Adipocyte (in vitro differentiated cells): ENCODE measurements at places on chromosomes 7 and 10.

- no peak for DNase-seq
These were observed 38.0 kb upstream of the GNA12 start for GRCh38 chr7:2882111-2882510.

DNA sequence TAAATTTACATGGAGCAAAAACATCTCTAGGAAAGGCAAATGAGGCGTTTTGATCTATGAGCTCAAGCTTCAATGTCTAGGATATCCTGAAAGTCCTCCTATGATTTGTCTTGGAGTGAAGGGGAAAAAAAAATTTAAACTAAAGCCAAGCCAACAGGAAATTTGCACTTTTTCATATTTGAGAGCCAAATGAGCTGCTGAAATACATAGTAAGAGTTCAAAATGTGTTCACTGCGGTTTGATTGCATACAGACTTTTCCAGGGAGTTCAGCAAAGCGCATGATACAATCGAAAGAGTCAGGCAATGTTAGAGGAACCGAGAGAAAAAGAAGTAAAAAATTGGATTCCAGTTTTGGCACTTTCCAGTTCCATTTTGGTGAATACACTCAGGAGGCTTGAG, 633.4 kb upstream of the MGMT start:
- no peak for DNase-seq

- DNase-seq, result peak; percentile 90
These were observed at the start of gene ZC3HAV1L for GRCh38 chr7:139035586-139036353. Gene ZC3HAV1L, minus strand, starts transcription at chr7:139036042. Its CDS starts 25 bp downstream, at chr7:139036017.

DNA sequence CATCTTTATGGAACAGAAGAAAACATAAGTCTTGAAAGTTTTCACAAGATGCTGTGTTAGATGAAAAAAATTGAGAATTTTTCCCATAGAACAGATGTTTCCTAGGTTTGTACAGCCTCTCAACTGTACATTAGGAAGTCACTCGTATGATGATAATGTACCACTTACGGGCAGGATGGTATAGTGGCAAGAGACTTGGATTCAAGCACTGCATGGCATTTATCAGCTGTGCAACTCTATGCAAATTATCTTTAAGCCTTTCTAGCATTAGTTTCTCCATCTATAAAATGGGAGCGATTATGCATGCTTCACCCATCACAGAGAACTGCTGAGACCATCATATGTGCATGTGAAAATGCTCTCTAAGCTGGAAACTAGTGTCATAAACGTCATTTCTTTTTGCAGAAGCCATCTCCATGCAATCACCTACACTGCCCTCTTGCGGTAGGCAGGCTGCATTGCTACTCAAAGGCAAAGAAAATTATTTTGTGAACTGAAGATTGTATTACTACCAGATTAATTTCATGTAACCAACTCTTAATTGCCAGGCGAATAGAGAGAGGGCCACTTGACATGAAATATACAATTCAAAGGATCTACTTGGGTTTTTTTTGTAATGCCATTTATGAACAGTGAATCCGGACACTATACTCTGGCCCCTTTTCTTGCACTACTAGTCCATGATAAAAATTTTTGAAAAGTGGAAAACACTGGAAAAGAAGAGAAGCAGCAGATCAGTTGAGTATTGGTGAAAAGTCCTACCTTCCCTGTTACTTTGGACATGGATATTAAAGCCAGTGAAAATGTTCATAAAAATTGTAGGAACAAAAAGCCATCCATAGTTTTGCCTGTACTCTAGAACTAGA, 102.3 kb downstream of the JAZF1 start:
- DNase-seq, result peak; percentile 80

GRCh38 chr7:29408841-29409243, 154.8 kb upstream of the PRR15 start:
- DNase-seq, result peak; percentile 91

GRCh38 chr7:130329681-130330080, 14.9 kb upstream of the CPA5 start:
- no peak for DNase-seq

GRCh38 chr7:157002819-157003421, 7.5 kb downstream of the MNX1 start:
- DNase-seq, result no peak

DNA sequence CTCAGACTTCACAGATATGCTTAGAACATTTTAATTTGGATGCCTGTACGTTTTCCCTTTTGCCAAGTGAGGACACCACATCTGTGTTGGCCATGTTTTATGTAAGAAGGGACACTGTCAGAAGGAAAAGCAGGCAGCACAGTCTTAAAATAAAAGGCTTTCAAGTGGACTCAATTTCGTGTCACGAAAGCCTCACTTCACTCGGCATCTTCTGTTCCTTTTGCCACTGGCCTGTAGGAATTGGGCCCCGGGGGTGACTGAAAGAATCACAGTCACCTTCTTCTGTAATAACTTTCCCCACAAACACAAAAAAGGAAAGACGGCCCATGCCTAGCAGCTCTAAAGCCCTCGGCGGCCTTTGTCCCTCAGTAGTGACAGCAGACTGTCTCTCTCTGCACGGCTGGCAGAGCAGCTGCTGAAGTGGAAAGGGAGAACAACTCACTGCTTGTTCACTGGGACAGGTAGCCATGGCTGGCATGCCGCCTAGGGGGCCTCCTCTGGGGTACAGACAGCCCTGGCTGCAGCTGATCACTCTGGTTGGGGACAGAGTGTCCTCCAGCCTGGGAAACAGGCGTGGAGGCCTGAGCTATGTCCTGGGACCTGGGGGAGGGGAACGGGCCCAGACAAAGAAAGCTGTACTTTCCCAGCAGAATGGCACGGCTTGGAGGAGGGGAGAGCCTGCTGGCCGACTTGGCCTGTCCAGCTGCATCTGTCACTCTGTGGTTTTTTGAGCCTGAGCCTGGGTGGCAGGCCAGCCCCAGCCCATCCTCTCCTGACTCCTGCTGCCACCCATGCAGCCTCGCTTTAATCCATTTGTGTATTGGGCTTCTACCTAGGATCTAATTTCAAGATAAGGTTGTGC, 4.4 kb downstream of the RASSF4 start:
- DNase-seq, result peak; percentile 22

DNA sequence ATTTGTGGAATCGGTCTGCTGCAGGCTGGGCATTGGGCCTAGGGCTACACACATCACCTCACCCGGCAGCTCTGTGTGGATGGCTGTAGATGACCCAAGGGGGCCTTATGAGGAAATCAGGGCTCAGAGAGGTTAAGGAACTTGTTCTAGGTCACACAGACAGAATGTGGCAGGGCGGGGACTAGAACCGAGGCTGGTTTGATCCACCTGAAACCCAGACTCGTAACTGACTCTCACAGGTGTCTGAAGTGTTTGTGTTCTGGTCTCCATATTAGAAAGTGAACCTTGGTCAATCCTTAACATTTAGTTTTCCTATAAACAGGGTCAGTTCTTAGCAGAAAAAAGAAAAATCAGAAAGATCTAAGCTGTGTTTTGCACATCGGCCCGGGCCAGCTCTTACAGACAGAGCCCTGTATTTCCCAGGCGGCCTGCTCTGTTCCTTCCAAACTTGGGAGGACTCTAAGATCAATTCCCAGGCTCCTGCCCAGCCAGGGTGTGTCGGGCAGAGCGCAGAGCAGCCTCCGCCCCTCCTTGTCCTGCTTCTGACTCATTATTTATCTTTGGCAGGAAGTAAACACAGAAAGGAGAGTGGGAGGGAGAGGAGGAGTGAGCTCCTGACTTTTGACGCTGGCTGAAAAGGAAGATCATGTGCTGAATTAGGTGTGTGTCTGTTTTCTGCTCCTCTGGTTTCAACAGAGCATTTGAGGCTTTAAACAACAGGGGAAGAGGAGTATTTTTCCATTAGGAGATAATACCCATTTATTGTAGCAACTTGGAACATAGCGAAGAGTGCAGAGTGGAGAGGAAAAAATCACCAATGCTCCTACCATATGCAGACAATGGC, 74.1 kb downstream of the TACC2 start:
- peak; percentile 93 for DNase-seq

DNA sequence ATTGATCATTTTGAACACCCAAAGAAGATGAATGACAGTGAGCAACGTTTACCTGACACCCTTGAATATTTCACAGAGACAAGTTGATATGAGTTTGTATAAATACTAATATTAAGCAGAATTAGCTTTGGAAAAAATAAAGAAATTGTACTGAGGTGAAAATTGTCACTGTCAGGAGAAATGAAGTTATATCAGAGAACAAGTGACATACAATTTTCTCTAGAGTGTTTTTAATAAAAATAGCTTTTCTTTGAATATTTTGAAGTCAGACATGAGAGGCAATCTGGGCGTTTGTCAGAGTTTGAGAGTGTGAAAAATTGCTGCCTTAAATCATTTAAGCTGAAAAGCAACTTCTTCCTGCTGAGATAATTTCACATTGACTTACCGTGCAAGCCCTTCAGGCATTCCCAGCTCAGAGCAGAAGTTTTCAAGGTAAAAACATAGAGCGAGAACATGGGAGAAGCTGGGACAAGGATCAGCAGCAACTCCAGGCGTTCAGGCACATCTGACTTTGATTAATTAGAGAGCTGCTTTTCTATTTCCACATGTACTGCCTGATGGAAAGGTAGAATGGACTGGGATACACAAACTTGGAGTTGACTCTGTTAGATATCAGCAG, 535.9 kb downstream of the TFEC start:
- no peak for DNase-seq

GRCh38 chr10:6296828-6297251, 94.1 kb downstream of the PFKFB3 start:
- DNase-seq, result no peak

- DNase-seq, result no peak
These were observed 22.3 kb downstream of the CABCOCO1 start for GRCh38 chr10:61684894-61685507.

DNA sequence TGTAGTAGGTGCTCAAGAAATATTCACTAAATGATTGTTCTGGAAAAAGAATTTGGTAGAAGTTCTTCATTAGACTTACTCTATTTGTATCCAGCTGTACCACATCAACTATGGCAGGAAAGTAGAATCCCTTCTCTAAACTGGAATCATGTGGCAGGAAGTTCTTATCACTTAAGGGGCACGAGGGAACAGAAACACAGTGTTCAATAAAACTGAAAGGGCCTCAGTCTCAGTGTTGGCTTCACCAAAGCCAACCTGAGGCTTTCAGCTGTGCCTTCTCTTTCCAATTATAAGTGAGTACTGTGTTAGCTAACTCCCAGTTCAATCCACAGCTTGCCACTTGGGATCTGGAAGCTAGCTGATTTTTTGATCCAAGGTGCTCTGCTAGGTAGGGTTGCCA, 257.6 kb upstream of the LRGUK start:
- no peak for DNase-seq

GRCh38 chr10:46293228-46293627, 6.4 kb downstream of the ANTXRL start:
- DNase-seq, result no peak

GRCh38 chr10:89079961-89080360, 89.4 kb downstream of the FAS start:
- no peak for DNase-seq

- no peak for DNase-seq
These were observed 57.2 kb downstream of the CALML3 start for GRCh38 chr10:5581670-5582566.

DNA sequence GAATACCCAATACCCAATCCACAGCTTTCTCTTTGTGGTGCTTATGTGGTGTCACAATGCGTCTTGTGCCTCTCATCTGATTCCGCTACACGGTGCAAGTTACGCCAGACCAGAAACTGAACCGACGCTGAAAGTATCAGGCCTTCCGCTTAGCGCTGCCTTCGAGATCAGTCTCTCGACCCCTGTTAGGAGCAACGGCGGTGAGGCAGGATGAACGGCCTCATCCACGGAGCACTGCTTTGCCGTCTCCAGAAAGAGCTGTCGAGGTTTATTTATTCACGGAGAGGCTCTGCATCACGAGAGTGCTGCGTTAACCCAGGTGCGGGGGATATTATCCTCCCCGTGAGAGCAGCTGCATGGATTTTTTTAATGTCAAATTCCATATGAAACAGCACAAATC, 464.3 kb downstream of the DNAJB6 start:
- DNase-seq, result no peak

DNA sequence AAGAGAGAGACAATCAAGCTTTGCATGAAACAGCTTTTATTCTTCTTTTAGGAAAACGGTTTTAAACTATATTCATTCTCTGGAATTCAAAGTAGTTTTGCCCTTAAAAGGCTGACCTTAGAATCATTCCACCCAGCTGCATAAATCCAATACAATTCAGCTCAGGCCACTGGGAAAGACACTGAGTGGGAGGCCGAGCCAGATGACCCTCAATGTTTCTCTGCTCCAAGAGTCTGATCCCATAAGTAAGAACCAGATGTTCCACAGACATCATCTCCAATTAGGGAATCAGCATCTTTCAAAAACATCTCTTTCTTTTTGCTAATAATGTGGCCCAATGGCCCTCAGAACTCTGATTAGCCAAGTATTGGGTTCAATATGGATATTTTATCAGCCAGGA, 26.1 kb downstream of the CREB3L2 start:
- DNase-seq, result peak; percentile 58

DNA sequence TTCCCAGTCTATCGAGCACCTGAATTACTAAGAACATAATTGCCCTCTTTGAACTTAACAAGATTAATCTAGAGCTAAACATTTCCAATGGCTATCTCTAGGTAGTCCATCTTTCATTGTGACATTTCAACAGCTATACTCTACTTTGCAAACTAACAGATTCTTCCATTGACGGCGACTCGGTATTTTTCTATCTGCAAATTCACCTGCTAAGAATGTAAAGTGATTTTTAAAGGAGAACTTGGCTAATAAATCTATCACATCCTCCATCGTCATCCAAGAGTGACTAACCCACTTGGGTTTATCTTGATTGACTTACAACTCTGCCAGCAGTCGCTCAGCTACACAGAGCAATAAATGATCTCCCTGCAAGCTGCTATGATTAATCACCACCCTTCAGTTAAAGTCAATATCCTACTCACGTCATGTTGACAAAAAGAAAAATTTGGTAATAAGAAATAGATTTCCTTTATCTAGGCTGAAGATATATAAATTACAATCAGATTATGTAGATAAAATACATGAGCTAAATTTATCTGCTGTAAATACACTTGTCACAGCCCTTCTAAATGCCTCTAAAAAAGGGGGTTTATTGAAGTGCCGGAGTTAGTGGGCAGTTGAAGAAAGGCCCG, 99.5 kb downstream of the SFMBT2 start:
- no peak for DNase-seq

DNA sequence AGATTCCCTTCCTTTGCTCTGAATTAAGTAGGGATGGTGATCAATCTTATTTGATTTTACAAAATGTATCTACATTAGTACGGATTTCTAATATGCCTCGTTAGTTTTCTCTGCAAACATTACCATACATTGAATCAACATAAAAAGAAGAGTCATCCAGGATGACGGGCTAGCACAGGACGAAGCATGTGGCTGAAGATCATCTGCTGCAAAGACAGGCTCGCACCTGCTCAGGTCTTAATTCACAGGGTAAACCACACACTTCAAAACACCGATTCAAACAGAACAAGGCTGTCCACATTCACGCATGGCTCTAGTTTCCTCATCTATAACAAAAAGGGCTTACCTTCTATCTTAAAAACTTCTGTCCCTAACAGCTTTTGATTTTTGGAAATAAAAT, 323.0 kb downstream of the PARD3 start:
- DNase-seq, result no peak
